ENCODE measurements at places on chromosomes 7 and 10.

- DNase-seq: peak; percentile 90
Observed at GRCh38 chr10:51422311-51423120, 276.9 kb downstream of the CSTF2T start.

GRCh38 chr10:109770663-109771062, 152.6 kb downstream of the XPNPEP1 start:
- DNase-seq: no peak

- no peak for DNase-seq
Observed at GRCh38 chr7:91541641-91542040, 277.4 kb downstream of the FZD1 start.

GRCh38 chr10:1172256-1172984, 116.2 kb downstream of the WDR37 start:
- DNase-seq: peak; percentile 73

- no peak for DNase-seq
Observed at GRCh38 chr7:158723266-158723665, 18.7 kb upstream of the NCAPG2 start.

- DNase-seq: no peak
Observed at GRCh38 chr7:30709549-30709948, 27.3 kb upstream of the CRHR2 start.

DNA sequence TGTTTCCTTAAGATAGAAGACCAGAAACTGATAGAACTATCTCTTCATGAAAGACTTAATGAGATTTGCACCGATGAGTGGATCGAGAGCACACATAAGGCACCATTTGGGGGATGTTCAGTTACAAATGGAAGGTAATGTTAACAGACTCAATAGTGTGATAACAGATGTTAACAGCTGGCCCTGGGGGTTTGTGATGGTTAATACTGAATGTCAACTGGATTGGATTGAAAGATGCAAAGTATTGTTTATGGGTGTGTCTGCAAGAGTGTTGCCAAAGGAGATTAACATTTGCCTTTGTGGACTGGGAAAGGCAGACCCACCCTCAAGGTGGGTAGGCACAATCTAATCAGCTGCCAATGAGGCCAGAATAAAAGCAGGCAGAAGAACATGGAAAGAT, 130.5 kb upstream of the DGKB start:
- no peak for DNase-seq

DNA sequence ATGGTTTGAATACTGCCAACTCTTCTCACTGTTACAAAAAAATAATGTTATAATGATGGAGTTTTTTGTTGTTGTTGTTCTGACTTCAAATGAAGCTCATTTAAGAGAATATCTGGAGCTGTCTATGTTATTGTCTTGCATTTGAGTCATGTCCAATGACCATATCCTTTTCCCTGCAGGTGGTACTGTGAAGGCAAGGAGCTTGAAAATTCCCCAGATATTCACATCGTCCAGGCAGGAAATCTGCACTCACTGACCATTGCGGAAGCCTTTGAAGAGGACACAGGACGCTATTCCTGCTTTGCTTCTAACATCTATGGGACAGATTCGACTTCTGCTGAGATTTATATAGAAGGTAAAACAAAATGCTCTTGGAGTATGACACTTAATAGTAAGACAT, 33.5 kb downstream of the MYPN start:
- no peak for DNase-seq

Measured in posterior cingulate gyrus (tissue), 11 donors.